Caki2 (cell line): ENCODE measurements at places on chromosomes 5 and 9.

GRCh38 chr9:109781541-109782197 lies 1.7 kb downstream of the PALM2AKAP2 start:
- no peak for DNase-seq

GRCh38 chr9:99823681-99824377 lies 2.1 kb downstream of the NR4A3 start:
- DNase-seq = no peak

DNA sequence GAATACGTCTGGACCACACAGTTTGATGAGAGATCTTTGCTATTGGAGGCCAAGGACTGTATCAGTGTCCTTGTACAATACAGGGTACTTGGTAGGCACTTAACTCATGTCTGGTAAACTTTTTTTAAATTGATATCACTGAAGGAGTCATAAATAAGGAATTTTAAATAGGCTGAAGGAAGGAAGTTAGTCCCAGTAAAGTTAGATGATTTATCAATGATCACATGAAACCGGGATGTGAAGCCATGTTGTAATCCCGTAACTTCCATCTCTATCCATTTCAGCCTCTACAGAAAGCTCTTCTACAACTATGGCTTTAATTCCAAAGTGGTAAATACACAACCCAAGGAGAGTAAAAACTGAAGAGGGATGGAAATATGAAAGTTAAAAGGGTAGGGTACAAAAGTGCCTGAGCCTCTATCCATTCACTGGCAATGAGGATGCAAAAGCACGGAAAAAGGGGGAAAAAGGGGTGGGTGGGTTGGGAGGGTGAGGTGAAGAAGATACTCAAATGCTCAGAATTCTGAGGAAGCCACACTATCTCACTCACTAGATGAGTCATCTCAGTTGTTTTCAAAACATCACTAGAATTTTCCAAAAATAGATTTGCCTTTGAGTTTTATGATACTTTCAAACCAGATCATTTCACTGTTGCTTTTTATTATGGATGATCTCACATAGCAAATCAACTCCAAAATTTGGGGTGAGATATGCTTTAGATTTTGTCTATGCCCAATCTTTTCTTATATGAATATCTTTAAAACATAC lies 1053.5 kb downstream of the NR2F1-AS1 start:
- DNase-seq = no peak

- no peak for DNase-seq
These were observed 508 bp downstream of the MOCS2 start for GRCh38 chr5:53109056-53109442.

DNA sequence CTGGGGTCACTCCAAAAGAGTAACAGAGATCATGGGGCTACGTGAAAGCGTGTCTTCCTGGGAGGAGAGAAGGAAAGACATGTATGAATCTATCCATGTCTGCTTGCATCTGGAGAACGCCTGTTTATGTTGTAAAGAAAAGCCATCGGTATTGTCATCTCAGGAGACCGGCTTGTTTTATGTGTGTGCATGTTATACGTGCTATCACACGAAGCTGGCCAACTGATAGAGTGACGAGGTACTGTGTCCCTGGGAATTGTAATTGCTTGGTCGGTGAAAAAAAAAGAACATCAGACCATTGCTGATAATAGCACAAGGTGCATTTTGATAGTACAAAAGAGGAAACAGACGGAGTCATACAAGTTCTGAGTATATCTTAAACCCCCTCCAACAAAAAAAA lies 370 bp upstream of the CDH6 start:
- no peak for DNase-seq

- peak; percentile 77 for DNase-seq
These were observed 11.8 kb upstream of the ZDHHC11 start for GRCh38 chr5:862367-863243.

GRCh38 chr5:160357861-160358411 lies 12.5 kb downstream of the C1QTNF2 start:
- no peak for DNase-seq

GRCh38 chr5:161034451-161034850 lies 182.4 kb upstream of the ATP10B start:
- DNase-seq = no peak

GRCh38 chr9:16532272-16532671 lies 338.2 kb downstream of the BNC2 start:
- DNase-seq = no peak

DNA sequence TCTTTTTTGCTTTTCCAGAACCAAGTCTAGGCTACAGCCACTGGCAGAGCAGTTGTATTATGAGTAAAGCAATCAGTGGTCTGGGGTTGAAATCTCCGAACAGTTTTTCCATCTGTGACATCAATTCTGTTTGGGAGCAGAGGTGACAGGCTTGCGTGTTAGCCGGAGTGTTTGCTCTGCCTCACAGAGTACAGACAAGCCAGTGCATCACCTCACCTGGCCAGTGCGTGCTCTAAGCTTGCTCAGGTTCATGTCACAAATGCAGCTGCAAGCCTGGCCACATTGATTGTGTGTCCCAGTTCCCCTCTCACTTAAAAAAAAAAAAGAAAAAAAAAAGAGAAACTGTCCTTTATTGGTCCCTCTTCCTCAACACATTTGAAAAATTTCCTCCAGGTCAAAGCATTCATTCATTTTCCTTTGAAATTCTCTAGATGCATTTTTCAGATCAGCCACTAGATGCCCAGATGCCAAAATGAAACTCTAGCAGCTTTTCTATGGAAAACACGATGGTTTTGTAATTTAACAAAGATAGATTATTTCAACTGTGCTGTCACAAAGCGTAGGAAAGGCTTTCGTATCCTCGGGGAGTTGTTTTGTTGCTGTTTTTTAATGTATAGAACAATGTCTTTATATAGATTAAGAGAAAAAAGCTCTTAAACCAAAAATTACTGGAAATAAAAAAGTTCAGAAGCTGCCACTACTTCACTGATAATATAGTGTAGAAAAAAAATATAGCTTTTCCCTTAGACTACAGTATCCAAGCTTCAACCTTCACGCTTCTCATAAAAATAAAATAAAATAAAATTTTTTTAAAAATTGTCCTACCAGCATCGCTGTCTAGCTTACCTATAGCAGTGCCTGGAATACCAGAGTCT lies 585.5 kb downstream of the TLE1 start:
- DNase-seq = no peak

DNA sequence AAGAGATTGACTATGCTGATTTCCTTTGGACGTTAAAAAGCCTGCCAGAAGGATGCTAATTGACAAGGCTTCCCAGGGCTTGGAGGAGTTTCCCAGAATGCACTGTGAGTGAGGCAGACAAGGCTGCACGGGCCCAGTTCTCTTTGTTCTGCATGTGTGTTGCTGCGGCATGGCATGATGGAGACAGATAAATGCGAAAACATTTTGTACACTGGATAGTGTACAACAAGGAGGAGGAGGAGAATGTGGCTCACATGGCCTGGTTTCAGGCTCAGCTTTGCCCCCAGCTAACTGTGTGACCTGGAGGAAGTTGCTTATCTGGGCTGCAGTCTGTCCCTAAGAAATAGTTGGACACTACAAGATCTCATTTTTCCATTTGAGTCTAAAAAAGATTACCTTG lies 135.5 kb upstream of the CPEB4 start:
- no peak for DNase-seq

GRCh38 chr9:121975801-121976277 lies 117.3 kb downstream of the TTLL11 start:
- peak; percentile 79 for DNase-seq

DNA sequence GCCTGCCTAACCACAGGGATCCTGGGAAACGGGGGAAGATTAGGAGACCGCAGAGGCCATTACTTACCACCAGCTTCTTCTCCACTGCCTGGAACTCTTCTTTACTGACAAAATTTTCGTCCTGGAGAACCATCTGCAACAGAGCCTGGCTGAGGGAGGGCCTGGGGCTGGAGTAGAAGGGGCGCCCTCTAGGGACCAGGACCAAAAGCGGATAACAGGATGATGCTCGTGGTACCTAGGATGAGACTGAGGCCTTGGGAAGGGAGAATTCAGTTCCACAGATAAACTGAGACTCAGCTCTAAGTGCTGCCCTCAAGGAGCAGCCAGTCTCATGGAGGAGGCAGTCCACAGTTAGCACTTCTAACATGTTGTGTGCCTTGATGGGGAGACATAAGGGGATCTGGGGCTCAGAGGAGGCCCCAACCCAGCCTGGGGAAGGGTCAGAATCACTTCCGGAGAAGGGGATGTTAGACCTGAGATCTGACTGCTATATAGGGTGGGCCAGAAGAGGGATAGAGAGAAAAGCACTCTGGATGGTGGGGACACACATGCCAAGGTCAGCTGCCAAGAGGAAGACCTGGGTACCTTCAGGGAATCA lies 1.2 kb downstream of the SPATA24 start:
- DNase-seq = no peak

- no peak for DNase-seq
These were observed 83.1 kb downstream of the OLFM1 start for GRCh38 chr9:135170535-135170934.

DNA sequence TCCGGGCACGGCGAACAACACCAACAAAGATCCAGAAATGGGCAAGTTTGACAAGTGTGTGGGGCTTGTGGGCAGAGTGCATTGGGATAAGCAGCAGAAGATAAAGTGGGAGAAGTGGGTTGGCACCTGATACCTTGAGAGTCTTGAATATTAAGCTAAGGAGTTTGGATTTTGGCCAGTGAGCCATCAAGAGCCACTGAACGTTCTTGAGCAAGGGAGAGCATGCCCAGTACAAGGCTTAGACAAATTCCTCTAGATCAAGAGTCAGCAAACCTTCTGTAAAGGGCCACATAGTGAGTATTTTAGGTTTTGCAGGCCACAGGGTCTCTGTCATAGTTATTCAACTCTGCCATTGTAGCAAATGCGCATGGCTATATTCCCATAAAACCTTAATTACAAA lies 26.6 kb upstream of the TRMT10B start:
- DNase-seq = no peak

GRCh38 chr5:891837-892393 lies 686 bp downstream of the BRD9 start:
- DNase-seq = peak; percentile 38

GRCh38 chr9:7298123-7298522 lies 501.5 kb downstream of the DMAC1 start:
- DNase-seq = no peak

DNA sequence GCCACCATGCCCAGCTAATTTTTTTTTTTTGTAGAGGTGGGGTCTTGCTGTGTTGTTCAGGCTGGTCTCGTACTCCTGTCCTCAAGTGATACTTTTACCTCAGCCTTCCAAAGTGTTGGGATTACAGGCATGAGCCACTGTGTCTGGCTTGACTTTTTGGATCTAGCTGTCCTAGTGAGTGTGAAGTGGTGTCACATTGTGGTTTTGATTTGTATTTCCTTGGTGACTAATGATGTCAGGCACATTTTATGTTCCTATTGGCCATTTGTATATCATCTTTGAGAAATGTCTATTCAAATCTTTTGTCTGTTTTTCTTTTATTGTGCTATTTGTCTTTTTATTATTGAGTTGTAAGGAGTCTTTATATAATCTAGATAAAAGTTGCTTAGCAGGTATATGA lies 53.5 kb upstream of the MCCC2 start:
- peak; percentile 34 for DNase-seq

DNA sequence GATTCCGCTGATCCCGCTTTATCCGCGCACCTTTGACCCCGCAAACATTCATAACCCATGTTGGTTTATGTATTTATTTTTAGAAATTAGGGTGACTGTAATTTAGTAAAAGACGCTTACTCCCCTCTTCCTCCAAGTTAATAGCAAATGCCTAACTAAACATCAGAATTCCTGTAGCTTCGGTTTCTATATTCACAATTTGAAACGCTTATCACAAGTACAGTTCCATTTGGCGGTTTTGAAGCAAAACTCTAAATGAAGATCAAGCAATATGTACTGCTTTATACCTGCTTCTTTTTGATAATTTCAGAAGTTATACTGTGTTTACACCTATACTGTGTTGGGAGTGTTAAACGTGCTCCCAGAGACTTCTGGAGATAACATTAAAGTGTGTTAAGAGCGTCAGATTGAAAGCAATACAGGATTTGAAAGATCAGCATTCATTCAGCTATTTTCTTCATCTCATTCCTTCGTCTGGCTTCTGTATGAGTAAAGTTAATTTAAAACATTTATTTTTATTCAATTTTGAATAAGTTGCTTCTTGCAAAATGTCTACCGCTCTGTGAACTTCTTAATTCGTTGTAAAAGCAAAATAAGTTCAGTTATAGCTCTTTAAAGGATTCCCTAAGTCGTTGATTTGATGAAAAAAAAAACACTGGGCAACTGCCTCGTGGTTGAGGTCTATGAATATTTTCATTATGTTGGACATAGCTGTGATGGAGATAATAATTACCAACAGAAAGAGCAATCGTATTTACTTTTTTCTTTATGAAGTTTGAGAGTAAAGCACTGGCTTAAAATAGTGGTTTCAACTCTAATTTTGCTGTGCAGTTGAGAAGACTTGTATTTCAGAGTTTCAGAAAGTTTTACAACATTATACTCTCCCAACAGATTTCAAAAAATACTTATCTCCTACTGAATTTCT lies 2.5 kb downstream of the PRDM6 start:
- DNase-seq = no peak

DNA sequence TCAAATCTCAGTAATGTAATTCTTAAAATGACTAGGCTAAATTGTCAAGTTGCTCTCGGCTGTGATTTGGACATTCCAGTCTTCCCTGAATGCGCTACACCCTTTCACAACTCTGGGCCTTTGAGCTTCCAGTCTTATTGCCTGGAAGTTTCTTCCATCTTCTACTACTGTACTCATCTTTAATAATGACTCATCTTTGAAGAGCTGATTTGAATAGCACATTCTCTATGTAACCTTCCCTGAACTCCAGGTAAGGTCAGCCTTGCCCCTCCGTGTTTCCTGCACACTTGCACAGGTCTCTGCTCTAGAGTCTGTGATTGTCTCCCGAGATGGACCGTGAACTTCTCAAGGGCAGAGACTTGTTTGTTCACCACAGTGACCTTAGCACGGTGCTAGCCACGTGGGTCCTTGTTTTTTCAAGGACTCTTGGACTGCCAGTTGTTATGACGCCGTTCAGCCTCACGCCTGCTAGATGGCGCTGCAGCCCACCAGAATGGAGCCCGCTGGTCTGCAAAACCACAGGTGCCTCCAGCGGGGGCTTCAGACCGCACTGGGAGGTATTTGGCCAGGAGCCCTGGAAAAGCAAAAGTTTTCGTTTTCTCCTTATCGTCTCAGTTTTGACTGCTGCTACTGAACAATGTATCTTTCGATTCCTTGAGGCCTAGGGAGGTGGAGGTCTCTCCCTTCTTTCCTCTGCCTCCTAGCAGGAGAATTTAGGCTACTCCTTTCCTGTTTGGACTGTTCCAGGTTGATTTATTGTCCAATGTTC lies 44.4 kb downstream of the SEC61B start:
- peak; percentile 32 for DNase-seq

- no peak for DNase-seq
These were observed 78.8 kb downstream of the SLC1A1 start for GRCh38 chr9:4569101-4569500.
